Activated CD4-positive, alpha-beta T cell treated with anti-CD3 and anti-CD28 coated beads for 4 hours (primary cell): ENCODE measurements at places on chromosomes 1 and 21.

- no peak for DNase-seq
Measured at GRCh38 chr21:28104346-28104745, 888.3 kb downstream of the LTN1 start.

DNA sequence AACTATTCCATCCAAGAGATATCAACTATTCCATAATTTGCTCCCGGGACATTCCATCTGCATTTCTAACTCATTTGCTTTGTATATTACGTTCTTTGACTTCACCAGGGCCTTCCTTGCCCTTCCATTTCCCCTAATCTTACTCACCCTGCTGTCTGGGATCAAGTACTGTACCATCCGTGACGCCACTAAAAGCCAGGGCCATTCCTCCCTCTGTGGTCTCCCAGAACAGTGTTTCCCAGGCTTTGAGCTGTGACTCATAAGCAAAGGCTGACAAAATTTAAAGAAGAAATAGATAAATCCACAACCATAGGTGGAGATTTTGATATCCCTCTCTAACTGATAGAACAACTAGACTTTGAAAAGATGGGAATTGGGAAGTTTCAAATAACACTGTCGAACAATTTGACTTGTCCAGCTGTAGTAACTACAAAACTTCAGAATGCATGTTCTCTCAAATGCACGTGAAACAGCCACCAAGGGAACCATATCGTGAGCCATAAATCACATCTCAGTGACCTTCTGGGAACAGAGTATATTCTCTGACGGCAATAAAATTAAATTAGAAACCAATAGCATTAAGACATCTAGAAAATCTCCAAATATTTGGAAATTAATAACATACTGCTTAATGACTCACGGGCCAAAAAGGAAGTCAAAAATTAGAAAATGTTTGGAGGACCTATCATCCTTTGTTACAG is 501.0 kb downstream of the SETD4 start:
- DNase-seq = no peak

DNA sequence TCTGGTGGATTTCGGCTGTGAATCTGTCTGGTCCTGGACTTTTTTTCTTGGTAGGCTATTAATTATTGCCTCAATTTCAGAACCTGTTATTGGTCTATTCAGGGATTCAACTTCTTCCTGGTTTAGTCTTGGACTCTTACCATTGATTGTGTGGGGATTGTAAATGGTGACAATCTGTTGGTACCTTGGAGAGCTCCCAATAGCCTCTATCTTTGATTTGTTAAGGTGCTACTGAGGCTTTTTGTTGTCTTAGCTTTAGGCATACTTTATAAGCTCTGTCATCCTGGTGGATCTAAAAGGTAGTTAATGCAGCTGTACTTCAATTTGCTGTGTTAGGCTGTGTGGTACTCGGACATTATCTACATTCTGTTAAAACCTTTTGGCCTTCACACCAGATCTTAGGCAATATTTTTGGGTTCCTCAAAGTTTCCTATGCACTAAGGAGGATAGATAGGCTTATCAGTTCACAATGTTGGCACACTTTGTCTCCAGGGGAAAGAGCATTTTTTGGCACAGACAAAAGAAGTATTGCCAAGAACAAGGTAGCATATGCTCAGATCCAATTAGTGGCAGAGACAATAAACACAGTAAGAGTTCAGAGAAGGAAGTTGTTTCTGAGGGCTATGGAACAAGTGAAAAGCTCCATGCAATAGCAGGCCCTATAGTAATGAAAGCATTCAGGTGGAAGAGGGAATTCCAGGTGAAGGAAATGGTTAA is 230.4 kb downstream of the PDE4B start:
- no peak for DNase-seq

GRCh38 chr1:76073481-76073880 is 1.1 kb upstream of the ST6GALNAC3 start:
- no peak for DNase-seq

- no peak for DNase-seq
Measured at GRCh38 chr21:15706696-15707095, 23.1 kb upstream of the USP25 start.

- DNase-seq = no peak
Measured at GRCh38 chr1:10583641-10584040, 108.9 kb downstream of the PEX14 start.

DNA sequence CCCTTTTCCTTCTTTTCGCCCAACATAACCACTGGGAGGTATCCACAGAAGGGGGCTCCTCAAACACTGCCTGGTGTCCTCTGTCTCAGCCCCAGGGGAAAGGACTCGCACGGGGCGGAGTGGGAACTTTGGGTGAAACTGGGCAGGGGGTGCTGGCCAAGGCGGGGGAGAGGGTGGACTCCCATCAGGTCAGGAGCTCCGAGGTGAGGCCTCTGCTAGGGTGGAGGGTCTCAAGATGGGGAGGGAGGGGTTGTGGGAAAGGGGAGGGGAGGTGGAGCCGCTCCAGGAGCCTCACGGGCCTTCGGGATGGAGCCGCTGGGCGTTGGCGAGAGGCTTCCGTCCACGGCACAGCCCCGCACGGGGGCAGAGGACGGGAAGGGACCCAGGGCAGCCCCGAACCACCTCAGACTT is 43.2 kb upstream of the POFUT2 start:
- no peak for DNase-seq

GRCh38 chr1:111911061-111911460 is 78.4 kb downstream of the KCND3 start:
- DNase-seq = no peak

GRCh38 chr21:42550817-42551216 is 37.2 kb downstream of the SLC37A1 start:
- DNase-seq = no peak

DNA sequence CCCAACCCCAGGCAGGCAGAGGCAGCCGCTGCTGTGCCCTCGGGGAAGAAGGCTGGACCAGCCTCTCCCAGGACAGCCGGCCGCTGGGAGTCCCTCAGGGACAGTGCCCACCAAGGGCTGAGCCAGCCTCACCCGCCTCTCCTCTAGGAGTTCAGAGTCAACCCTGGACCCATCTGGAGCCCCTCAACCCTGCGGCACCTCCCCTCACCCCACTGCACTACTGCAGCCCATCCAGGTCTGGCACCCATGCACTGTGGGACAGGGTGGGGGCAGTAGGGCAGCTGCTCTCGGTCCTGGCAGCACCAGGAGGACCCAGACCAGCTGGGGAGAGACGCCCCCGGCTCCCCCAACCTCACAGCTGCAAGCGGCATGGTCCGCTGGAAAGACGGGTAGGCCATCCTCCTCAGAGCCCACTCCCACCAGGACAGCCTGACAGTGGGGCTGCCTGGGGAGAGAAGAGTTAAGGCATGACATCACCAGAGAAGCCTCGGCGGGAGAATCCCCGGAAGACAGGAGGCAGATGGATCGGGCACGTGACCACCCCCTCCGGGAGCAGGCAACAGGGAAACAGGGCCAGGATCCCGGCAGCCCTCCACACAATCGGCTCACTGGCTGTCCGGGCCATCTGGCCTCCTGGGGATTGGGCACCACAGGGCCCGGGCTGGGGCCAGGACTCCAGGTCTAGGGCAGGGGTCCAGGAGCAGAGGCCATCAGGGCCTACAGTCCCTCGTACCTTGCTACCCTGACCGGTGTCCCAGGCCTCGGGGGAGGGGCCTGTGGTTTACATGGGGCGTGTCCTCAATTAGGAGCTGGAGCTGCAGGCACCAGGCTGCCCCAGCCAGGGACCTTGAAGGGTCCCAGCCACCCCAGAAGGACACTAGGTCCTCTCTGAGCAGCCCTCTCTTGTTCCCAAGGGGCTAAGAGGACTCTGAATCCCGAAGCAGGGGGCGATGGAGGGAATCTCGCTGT is 3.1 kb downstream of the ACAP3 start:
- no peak for DNase-seq

DNA sequence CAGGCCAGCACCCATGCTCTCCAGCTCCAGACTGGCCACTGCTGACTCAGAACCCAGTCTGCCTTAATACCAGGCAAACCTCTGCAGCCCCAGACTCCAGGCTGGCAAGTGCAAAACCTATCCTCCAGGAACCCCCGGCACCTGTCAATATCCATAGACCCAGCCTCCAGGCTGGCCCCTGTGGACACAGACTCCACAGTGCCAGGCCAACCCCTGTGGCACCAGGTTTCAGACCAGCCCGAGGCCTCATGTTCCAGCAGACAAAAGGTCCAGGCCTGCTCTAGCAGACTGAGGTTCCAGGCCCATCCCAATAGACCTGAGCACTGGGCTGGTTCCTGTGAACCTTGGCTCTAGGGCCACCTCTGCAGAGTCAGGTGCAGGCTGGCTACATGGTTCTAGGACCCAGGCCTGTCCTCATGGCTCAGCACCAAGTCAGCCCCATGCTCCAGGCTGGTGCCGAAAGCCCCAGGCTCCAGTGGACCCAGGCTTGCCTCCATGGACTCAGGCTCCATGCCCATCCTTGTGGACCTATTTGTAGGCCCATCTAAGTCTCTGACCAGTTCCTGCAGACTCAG is 118.2 kb downstream of the WDR3 start:
- DNase-seq = no peak
